Activated CD4-positive, alpha-beta T cell treated with anti-CD3 and anti-CD28 coated beads for 36 hours (primary cell): ENCODE measurements at places on chromosomes 2 and 18.

DNA sequence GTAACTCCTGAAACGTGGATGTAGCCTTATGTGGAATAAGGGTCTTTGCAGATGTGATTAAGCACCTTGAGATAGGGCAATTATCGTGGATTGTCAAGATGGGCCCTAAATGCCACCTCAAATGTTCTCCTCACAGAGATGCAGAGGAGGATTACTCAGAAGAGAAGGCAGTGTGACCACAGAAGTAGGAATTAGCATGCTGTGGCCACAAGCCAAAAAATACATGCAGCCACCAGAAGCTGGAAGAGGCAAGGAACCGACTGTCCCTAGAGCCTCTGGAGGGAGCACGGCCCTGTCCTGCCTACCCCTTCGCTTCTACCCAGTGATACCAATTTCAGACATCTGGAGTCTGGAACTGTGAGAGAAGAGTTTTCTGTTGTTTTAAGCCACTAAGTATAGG lies 47.3 kb upstream of the MGAT5 start:
- peak; percentile 36 for DNase-seq

DNA sequence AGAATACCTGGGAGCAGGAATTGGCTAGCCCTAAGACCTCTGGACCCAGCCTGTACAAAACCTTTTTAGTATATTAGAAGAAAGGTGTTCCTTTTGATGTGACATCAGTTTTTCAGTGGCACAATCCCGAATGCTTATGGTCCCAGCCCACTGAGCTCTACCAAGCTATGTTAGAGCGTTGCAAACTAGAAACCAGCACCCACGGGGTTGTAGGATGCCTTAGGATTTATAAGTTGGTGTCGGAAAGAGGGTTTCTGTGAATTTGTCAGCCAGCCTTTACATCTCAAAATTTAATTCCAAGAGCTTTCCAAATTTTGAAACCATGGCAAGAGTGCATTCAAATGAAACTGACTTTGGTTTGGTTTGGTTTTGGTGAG lies 499 bp upstream of the LMAN1 start:
- no peak for DNase-seq

GRCh38 chr2:205543937-205544702 lies 138.2 kb upstream of the NRP2 start:
- DNase-seq = no peak

DNA sequence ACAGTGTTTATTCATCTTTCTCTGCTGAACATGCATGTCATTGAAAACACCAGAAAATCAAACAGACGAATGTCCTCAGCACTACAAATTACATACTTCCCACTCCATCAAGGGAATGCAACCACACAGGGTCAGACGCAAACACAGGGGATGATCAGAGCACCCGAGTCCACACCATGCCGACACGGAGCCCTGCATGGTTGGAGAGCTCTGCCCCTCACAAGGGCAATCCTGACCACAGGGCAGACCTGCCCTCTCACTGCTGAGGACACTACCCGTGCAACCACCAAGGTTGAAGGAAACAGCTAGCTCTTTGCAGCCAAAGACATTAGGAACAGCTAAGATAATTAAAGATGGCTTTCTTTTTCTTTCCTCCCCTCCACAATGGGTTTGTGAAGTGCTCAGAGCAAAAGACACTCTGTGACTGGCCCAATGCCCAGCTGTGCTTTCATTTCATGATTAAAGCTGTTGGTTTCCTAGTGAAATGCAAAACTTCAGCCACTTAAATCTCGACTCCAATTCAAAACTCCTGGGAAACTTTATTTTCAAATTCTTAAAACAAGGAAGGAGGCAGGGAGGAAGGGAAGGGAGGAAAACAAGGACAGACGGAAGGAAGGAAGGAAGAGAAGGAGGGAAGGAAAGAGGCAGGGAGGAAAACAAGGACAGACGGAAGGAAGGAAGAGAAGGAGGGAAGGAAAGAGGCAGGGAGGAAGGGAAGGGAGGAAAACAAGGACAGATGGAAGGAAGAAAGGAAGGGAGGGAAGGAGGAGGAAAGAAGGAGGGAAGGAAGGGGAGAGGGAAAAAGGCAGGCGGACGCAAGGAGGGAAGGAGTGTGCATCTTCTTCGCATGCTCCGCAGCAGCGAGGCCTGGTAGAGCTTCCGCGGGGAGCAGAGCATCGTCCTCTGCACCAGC lies 65.8 kb downstream of the NDUFA10 start:
- DNase-seq = no peak

- no peak for DNase-seq
Measured at GRCh38 chr2:202065876-202066275, 7.2 kb upstream of the KIAA2012 start.

GRCh38 chr2:173658946-173659371 lies 304.3 kb downstream of the CDCA7 start:
- DNase-seq = no peak

- DNase-seq = no peak
Measured at GRCh38 chr2:33292981-33293595, 183.4 kb upstream of the RASGRP3 start.

DNA sequence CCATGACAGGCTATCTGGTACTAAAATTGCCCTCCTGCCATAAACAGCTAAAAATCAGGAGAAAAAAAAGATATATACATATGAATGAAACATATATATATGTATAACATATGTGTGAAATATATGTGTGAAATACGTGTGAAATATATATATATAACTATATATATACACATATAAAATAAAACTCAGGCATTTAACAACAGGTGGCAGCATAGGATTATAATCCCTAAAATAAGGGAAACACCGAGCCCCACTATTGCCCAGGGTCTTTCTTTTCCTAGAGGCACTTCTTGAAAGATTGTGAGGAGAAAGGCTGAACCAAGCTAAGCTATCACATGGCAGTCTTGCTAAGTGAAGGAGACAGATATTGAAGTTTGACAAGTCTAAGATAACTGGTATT lies 65.9 kb upstream of the CYTIP start:
- DNase-seq = no peak

GRCh38 chr18:37663446-37663845 lies 97.8 kb upstream of the CELF4 start:
- no peak for DNase-seq

GRCh38 chr2:216420367-216421101 lies 8.2 kb downstream of the SMARCAL1 start:
- DNase-seq = no peak

- no peak for DNase-seq
Measured at GRCh38 chr2:223199531-223200515, 147.8 kb downstream of the KCNE4 start.

DNA sequence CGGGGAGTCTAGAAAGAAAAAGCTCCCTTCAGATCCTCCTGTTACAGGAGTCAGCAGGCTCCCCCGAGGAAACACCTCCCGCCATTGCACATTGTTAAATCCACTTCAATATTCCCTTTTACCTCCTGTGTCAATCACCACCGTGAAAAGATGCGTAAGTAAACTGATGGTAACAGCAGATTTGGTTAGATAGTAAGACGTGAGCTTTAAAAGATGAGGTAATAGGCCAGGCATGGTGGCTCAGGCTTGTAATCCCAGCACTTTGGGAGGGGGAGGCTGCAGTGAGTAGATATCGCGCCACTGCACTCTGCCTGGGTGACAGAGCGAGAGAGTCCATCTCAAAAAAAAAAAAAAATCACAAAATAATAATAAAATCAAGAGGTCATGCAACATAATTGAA lies 15.2 kb upstream of the NCL start:
- DNase-seq = no peak

DNA sequence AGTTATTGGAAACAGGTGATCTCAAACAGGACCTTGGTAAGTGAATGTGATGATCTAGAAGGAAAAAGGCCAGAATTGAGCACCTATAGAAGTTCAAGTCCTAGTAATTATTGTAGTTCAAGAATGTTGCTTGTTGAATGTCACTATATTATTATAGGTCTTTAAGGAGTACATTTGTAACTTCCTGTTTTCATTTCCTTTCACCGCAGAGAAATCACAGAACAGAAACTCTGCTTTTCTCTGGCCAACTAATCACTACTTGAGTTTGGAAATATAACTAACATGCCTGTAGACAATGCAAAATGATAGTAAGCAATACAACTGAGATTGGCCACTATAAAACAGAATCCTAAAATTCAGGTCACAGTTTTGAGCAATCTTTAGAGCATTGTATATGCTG lies 61.8 kb upstream of the EFEMP1 start:
- no peak for DNase-seq

DNA sequence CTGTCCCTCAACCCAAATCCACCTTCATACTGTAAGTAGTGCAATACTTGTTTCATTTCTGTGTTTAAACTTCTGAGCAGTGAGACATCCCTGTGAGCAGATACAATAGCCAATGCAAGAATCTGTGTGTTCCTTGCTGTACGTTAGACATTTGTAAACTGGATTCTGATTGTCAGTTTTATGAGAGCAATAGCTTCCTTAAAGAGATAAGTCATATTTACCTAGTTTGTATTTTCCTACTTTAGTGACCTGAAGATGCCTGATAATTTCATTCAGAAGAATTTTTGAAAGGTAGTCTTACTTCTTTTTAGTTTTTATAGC lies 90.7 kb downstream of the DPP4 start:
- no peak for DNase-seq

DNA sequence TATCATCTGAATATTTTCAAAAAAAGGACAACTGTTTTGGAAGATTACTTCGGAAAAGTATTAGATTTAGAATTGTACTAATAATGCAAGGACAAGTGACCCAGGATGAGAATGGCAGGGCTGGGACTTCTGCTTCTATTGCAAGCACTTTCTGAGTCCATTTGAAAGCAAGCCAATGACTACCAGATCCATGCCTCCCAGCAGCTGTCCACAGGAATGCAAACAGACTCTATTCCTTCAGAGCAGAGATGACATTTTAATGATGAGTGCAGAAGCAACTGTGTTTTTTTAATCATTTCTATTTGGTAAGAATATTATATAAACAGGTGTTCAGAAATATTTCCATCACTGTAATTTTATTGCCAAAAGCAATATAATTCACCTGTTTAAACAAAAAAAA lies 456.7 kb downstream of the SOX11 start:
- DNase-seq = no peak

DNA sequence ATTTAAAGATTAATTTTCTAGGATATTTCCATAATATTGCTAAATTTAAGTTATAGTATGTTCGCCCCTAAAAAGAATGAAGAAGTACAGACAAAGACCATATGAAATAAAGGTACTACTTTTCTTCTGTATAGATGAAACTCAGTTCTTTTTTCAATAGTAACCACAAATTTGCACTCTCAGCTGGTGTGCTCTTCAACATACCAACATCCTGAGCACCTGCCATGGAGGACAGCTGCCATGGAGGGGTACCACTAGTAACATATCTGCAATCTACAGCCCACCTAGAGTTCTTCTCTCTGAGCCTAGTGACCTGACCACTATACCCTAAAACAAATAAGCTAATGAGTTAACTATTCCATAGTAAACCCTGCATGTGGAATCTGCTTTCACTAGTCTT lies 36.8 kb upstream of the ERCC3 start:
- no peak for DNase-seq

DNA sequence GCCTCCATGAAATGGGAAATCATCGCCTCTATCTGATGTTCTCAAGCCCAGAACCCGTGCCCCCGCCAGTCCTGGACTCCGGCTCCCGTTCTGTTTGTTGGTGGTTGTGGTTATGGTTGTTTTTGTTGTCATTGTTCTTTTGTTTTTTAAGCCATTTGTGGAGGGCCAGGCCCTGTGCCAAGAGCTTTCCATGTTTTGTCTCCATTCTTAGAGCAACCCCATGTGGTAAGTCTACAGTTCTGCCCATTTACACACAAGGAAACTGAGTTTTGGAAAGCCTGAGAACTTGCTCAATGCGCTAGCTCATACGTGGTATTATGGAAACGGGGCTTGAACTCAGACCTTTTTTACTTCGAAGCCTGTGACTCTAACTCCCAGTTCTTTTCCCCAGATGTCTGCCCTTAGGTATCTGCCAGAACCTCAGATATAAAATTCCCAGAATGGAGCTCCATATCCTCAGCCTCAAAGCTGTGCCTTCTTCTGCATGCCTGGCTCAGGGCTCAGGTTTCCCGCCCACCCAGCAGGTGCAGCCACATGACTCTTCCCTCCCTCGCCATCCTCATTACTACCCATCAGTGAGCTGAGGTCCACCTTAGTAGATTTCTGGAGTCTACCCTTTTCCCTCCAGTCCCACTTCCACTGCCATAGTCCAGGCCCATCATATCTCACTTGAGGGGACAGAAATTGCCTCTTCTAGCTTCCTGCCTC lies 194.1 kb downstream of the KLHL29 start:
- no peak for DNase-seq

DNA sequence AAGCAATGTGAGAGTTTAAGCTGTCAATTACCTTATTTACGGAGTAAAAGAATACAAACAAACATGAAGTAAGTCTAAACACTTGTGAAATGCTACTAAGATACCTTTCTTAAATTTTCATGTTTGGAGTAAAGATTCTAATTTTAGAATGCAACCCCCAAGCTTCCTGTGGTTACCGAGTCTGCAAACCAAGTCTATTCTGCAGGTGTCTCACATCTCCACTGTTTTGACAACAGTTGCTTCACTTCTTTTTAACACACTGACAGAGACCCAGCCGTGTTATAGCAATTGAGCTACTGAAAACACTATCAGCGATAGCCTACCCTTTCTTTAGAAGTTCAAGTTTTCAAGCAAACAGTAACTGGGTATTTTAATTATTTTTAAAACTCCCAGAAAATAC lies 608.3 kb downstream of the ERBB4 start:
- DNase-seq = no peak

GRCh38 chr2:219078126-219078525 lies 17.4 kb upstream of the IHH start:
- no peak for DNase-seq

DNA sequence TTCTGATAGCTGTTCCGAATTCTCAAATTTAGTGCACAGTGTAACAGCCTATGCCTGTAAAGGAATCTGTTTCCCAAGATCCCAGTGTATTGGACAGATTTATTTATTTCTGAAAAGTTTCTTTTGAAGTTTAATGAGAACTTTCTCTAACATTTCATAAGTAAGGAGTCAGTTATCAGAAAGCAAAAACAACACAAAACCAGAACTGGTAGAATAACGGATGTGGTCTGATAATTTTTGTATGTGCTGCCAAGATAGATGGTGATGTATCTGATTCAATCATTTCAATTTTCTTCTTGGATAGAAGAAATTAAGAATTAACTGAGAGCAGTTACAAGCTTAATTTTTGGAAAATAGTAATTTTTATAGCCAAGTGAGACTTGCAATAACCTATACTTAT lies 374.3 kb downstream of the SOCS6 start:
- no peak for DNase-seq

GRCh38 chr18:76457475-76457874 lies 37.6 kb downstream of the ZNF516 start:
- no peak for DNase-seq
